ENCODE measurements at places on chromosomes 13 and 19.

DNA sequence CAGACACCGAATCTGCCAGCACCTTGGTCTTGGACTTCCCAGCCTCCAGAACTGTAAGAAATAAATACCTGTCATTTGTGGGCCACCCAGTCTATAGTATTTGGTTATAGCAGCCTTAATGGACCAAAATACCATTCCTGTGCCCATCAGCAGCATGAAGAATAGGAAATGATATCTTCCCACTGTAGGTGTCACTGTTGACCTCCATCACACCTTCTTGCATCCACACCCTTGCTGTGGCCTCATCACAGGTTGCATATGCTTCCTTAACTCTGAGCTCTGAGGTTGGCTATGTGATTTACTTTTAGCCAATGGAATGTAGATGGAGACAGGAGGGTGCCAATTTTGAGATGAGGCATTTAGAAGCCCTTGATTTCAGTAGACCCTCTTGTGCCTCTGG, 242.0 kb upstream of the TSHZ3 start:
- DNase-seq = no peak

DNA sequence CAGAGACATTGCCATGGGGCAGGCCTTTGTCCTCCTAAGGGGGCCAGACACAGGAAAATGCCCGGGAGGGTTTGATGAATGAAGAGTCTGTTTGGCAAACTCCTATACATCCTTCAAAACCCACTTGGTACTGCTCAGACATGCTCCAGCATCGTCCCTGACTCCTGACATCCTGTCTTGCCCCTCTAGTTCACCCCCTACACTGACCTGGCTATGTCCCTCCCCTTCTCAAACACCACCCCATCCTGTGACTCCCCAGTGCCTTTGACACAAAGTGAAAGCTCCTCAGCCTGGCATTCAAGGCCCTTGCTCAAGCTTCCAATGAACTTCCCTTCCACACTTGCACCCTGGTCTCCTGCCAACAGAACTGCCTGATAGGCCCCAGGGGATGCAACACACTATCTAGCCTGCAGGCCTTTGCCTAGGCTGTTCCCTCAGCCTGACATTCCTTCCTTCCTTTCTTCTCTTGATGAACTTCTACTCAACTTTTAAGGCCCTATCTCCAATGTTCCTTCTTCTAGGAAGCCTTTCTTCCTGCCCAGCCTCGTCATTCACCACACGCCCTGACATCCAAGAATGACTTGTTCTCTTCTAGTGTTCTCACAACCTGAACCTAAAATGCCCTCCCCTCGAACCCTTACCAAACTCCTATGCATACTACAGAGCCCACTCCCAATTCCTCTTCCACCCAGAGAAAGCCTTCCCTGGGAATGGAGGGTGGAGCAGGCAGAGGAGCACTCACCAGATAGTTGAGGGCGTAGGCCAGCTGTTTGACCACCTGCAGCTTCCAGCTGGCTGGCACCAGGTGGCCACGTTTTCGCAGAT, 12.4 kb downstream of the JAK3 start:
- DNase-seq = no peak

- no peak for DNase-seq
Observed at GRCh38 chr13:42211704-42212464, 60.1 kb upstream of the AKAP11 start.

- DNase-seq = no peak
Observed at GRCh38 chr19:7986321-7987113, 18.9 kb downstream of the ELAVL1 start.

DNA sequence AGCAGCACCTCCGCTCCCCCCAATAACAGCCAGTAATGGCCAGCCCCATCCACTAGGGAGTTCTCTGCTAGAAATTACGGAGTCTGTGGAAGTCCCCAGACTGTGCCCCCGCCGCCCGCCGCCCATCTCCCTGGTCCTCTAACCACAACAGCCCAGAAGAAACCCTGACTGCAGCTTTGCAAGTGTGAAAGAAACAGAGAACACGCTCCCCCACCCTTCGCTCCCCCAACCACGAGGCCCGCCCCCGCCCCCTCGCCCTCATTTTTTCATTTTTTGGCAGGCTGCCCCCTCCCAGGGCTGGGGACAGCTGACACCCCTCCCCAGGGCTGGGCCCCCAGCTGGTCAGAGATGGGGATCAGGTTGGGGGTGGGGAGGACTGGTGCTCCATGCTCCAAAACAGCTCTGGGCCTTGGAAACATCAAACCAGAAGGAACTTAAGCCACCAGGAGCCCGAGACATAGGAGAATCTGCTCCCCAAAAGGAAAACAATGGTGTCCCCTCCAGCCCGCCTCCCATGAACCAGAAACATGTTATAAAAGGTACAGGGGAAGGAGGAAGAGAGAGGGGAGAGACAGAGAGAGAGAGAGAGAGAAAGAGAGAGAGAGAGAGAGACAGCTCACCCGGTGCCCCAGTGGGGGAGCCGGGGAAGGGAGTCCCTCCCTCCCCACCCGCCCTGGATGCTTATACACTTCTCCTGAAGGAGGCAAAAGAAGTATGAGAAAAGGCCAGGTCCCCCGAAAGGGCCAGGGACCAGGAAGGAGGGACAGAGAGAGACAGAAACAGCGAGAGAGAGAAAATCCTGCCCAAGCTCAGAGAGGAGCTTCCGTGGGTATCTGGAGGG, 29.8 kb upstream of the ASF1B start:
- no peak for DNase-seq

Data from T47D (cell line).